ENCODE measurements at places on chromosomes 11 and 22.

DNA sequence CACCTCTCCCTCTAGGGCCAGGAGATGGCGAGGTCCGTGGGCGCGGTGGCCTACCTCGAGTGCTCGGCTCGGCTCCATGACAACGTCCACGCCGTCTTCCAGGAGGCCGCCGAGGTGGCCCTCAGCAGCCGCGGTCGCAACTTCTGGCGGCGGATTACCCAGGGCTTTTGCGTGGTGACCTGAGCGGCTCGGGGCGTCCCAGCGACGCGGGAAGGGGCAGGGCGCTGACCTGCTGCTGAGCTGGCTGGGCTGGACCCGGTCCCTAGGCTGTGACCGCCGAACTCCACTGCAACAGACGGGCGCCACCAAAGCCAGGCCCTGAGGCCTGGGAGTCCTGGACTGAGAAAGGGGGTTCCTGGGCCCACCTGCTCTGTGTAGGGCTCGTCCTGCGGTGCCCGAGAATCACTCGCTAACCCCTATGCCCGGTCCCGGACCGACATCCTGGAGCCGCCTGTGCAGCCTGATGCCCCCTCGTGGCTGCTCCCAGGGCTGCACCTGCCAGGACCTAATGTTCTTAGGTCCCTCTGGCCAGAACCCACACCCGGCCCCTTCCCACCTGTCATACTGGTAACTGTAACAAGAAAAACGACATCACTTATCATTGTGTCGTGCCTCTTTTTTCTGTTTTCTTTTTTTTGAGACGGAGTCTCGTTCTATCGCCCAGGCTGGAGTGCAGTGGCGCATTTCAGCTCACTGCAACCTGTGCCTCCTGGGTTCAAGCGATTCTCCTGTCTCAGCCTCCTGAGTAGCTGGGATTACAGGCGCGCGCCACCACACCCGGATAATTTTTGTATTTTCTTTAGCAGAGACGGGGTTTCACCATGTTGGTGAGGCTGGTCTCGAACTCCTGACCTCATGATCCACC, 15.0 kb downstream of the RHOD start:
- DNase-seq = peak; percentile 67

GRCh38 chr11:118287006-118287405, 17.5 kb upstream of the CD3E start:
- DNase-seq = no peak

DNA sequence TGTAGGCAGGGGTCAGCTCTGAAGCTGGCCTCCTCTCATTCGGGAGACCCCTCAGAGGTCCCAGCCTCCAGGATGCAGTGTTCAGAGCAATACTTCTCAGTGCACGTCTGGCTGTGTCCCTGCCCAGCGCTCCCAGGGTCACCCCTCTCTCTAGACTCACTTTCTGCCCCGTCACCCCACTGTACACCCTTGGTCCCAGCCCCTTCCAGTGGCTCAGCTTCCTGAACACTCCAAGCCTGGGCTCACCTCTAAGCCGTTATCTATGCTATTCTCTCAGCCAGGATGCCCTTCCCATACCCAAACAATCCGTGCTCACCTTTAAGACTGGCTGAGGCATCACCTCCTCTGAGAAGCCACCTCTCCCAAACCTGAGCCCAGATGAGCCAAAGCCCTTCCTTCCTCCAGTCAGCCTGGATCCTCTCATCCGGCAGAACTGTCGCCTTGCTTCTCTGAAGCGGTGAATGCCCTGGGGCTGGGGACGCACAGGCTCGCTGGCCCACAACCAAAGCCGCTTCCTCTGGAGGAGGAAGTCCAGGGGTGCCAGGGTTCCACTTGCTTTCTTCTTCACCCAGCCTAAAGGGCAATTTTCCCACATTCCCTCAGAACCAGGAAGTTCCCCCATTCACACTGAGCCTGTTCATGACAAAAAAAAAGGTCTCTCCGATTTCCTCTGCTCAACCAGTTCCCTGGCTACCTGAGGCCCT, 13.7 kb upstream of the CDKN1C start:
- no peak for DNase-seq

- no peak for DNase-seq
Measured at GRCh38 chr11:2355000-2355644, 22.0 kb upstream of the CD81 start.

Data from activated CD4-positive, alpha-beta T cell treated with anti-CD3 and anti-CD28 coated beads, Interleukin-2, amount 50 U/mL, for 1 hour (primary cell).